Fibroblast of the aortic adventitia (primary cell): ENCODE measurements at places on chromosomes 6 and 20.

- DNase-seq = no peak
Observed at GRCh38 chr20:38650010-38650409, 48.4 kb downstream of the ARHGAP40 start.

GRCh38 chr6:139494376-139494990 lies 120.0 kb upstream of the CITED2 start:
- no peak for DNase-seq

GRCh38 chr6:146904596-146904995 lies 299.6 kb upstream of the STXBP5 start:
- DNase-seq = peak; percentile 32

DNA sequence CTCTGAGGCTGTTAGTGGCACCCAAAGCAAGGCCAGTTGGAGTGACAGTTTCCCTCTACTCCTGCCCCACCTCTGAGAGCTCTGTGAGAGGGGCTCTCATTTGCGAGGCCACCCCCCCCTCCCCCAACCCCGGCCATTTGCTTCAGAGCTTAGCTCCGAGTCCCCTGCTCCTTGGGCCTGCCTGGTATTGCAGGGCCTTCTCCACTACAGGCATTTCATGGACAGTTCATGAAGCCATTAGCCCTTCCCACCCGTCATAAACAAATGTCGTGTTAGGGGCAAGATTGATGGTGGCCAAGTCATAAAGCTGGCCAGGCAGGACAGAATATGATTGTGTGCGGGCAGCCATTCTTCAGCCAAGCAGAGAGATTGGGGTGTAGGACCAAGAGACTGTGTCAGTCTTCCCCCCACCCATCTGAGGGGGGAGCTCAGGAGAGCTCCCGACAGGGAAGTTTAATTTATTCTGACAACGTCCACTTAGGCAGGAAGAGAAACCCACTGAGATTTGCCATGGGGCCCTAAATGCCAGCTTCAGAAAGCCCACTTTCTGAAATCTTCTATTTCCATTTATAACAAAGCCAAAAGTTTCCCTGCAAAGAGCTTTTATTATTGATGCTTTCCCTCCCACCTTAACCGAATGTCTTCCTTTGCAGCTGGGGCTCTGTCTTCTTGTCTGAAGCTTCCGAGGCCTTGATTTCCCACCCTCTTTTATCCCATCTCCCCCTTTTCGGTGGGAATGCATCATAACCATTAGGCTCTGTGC lies 7.2 kb downstream of the FOXC1 start:
- peak; percentile 66 for DNase-seq

- DNase-seq = peak; percentile 69
Observed at GRCh38 chr20:49320460-49320859, 42.6 kb upstream of the ZNFX1 start.

- no peak for DNase-seq
Observed at GRCh38 chr6:129908356-129908755, 47.2 kb upstream of the TMEM244 start.

GRCh38 chr20:17859002-17859615 lies 109.5 kb downstream of the SNX5 start:
- no peak for DNase-seq

GRCh38 chr6:91453224-91453878 lies 866.5 kb upstream of the MAP3K7 start:
- DNase-seq = no peak

DNA sequence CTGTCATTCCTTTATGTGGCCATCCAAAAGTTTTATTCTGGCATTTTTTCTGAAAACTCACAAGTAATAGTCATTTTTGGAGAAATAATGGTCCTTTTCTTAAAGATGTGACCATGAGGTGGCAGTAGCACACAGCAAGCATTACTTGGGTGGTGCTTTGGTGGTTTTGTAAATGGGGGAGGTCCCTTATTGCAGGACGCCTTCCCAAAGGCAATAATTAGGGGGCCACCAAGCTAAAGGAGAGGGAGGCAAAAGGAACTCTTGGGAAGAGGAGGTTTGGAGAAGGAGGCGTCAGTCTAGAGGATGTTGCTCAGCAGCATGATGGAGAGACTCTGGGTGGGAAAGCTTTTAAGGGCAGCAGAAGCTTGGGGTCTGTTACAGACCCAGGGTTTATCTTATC lies 422.6 kb upstream of the MMS22L start:
- DNase-seq = peak; percentile 1

- no peak for DNase-seq
Observed at GRCh38 chr6:62707156-62707555, 421.1 kb upstream of the KHDRBS2 start.

- no peak for DNase-seq
Observed at GRCh38 chr6:112286010-112286409, 31.6 kb upstream of the LAMA4 start.

GRCh38 chr6:30263734-30264133 lies 50.5 kb upstream of the TRIM26 start:
- peak; percentile 35 for DNase-seq

- DNase-seq = no peak
Observed at GRCh38 chr6:12092762-12093161, 80.7 kb downstream of the HIVEP1 start.
